ENCODE measurements at places on chromosomes 7 and 10.
A peak's percentile ranks its signal among the peaks of the same experiment; 100 is the strongest.

DNA sequence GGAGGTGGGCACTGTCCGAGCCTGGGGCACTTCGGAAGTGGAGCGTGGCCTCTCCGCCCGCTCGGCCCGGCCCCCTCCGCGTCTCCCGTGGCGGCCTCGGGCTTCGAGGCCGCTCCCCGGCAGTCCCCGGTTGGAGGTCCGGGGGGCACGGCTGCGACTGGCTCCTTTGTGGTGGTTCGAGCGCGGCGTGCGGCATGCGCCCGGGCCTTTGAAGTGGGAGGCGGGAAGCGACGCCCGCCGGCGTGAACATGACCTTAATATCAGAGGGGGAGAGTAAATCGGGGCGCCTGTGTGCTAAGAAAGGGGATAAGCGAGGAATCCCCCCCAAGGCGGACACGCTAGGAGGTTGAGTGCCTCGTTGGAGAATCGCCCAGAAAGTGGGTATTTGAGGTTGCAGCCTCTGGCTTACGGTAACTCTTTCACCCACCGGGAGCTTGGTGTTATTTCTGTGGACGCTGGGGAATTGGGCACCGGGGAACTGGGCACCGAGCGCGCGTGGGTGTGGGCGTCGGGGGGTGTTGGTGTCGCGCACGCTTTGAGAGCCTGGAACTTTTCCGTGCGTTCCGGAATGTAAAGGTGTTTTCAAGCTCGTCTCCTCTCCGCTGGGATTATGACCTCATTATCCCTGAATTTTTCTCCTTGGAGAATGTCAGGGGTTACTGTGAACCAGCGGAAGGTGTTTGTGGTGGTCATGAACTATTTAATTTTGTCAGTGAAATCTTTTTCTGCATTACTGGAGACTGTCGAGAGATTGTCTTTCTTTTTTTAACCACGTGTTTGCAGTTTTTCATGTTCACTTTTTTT, 660 bp downstream of the SUV39H2 start:
- DNase-seq = peak; percentile 61

- no peak for DNase-seq
Observed at GRCh38 chr7:32266932-32267475, 196.8 kb upstream of the PDE1C start.

DNA sequence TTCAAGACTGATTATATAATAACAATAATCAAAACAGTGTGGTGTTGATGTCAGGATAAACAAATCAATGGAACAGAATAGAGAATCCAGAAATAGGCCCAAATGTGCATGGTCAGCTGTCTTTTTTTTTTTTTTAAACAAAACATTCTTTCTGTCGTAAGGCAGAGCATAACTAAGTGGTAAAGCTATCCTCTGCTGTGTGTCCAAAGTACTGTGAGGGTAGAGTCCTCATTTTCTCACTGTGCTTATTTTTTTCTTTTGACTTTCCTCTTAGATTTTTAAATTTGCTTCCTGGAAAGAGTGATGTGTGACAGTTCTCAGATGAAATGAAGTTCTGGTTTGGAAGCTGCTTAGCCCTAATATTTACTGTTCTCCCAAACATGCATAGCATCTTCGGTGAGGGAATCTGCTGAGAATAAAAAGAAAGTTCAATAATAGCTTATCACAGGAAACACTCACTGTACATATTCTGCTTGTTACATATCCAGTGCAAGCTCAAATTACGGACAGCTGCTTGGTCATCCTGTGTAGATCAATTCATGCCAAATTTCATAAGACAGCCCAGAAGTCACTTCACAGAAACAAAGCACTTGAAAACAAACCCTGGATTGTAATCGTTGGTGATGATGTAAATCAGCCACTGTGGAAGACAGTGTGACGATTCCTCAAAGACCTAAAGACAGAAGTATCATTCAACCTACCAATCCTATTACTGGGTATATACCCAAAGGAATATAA, 423.9 kb downstream of the NEBL start:
- DNase-seq = no peak

DNA sequence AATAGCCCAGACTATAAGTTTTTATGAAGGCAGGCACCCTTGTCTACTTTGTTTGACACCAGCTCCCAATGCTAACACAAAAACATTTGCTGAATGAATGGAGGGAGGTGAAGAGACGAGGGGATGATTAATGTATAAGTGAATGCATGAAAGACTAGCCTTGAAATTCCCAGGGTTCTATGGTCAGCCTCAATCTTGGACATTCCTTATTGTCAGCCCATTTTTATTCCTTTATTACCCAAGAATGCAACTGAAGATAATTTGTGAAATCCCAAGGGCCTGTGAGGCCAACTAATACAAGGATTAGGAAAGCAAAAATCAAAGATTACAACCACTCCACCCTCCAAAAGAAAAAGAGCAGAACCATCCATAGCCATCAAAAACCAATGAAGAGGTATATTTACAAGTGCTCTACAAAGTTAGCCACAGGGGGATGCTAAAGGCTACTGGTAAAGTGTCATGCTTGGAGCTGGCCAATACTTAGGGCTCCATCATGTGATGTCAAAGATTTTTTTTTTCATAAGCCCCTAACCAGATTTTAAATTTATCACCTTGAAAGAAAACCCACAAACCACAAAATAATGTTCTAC, 40.0 kb upstream of the ASAH2 start:
- peak; percentile 62 for DNase-seq

DNA sequence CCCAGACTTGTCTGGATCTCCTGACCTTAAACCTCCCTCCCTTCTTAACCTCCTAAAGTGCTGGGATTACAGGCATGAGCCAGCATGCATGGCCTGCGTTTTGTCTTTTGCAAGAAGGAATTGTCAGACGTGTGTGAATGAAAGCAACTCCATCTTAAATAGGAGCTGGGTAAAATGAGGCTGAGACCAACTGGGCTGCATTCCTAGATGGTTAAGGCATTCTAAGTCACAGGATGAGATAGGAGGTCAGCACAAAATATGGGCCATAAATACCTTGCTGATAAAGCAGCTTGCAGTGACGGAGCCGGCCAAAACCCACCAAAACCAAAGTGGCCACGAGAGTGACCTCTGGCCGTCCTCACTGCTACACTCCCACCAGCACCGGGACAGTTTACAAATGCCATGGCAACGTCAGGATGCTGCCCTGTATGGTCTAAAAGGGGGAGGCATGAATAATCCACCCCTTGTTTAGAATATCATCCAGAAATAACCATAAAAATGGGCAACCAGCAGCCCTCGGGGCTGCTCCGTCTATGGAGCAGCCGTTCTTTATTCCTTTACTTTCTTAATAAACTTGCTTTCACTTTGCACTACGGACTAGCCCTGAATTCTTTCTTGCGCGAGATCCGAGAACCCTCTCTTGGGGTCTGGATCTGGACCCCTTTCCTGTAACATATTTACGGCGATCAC, 41.2 kb upstream of the SDK1 start:
- DNase-seq = no peak

- DNase-seq = peak; percentile 53
Observed at GRCh38 chr7:139588632-139589031, 65.1 kb downstream of the CLEC2L start.

GRCh38 chr10:50397312-50398140, 146.2 kb upstream of the ASAH2 start:
- peak; percentile 70 for DNase-seq

GRCh38 chr7:100141555-100141949, 7.2 kb upstream of the LAMTOR4 start:
- DNase-seq = peak; percentile 60

DNA sequence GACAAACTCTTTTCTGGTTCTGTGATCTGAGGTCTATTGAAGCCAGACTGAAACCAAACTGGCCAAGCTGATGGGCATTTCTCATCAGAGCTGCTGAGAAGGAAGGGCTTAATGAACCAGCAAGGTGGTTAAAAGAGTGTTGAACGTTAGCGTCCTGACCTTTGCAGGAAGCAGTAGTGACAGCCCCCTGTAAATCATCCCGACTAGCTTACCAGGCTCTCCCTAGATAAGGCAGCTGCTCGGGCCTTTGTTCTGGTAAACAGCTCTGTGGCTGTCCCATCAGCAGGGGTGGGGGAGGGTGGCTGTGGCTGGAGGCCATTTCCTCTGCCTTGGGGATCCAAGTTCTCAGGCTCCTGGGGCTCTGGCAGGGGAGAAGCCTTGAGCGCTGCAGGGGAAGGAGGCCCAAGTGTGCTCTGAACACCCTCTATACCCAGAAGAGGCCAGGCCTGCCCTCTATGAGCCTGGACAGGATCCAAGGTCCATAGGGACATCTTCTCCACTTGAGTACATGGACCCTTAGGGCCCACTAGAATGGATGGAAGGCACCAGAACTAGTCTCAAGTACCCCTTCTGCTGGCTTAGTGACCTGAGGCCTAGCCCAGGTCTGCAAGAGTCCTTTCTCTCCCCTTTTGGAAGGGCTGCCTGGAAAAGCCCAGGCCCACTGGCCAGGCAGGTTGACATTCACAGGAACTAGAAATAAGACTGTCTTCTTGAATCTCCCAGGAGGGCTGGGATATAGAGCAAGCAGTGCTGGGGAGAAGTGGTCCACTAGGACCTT, 134.6 kb downstream of the ARHGAP22 start:
- peak; percentile 97 for DNase-seq

DNA sequence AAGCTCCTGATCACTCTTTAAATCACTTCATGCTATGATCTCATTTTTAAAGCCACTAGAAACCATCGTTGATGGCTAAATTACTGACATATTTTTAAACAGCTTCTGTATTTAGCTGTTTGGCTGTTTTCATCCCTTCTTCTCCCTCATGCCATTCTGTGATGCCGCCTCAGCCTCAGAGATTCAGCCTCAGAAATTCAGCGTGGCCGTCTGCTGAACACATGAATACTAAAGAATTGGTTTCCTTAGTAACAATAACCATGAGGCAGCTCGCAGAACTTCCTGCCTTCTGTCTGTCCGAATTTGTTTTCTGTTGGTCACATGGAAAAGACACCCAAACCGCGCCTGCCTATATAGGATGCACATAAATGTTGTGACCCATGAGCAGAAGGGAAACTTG, 31.0 kb upstream of the FZD1 start:
- no peak for DNase-seq

GRCh38 chr10:48288661-48289060, 14.2 kb upstream of the FRMPD2 start:
- DNase-seq = no peak

DNA sequence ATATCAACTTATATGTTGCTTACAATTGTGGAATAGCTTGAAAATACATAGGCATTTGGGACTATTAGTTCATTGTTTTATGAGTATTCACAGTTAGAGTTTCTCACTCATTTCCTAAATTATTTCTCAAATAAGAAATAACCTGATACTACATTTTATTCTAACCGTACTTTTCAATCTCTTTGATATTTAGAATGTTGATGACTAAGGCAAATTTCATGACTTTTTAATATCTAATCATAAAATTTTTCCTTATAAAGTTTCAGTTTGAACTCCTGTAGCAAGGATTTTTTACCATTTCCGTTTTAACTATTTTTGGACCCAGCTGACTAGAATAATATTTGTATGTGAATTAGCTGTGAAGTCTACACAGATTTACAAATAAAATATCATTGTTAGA, 41.3 kb upstream of the GNAI1 start:
- DNase-seq = no peak

- DNase-seq = no peak
Observed at GRCh38 chr10:71526653-71527052, 129.9 kb downstream of the CDH23 start.

- peak; percentile 56 for DNase-seq
Observed at GRCh38 chr7:144997512-144997911, 161.7 kb upstream of the TPK1 start.

GRCh38 chr7:140623980-140624379, 16.6 kb downstream of the DENND2A start:
- no peak for DNase-seq

DNA sequence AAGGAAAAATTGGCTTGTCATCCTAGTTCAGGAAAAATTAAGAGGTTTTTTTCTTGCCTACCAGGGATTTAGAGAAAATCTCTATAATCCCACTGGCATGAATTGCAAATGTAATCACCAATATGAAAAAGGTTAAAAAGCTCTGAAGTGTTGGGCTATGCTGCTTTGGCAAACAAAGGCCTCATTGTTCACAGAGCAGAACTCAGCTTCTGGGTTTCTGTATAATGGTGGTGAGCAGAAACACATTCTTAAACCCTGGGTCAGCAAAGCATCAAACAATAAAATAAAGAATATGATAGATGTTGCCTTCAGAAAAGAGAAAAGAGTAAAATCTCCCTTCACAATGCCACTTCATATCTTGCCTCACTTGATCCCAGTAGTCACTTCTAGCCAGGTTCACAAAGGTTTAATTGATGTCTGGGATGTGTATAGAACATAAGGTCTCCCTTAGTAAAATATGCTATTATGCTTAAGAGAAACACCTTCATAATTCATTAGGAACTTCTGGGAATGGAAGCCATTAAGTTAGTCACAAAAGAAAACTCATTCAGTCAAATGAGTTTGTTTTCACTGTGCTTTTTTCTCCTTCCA, 1255.5 kb upstream of the PHF14 start:
- no peak for DNase-seq

DNA sequence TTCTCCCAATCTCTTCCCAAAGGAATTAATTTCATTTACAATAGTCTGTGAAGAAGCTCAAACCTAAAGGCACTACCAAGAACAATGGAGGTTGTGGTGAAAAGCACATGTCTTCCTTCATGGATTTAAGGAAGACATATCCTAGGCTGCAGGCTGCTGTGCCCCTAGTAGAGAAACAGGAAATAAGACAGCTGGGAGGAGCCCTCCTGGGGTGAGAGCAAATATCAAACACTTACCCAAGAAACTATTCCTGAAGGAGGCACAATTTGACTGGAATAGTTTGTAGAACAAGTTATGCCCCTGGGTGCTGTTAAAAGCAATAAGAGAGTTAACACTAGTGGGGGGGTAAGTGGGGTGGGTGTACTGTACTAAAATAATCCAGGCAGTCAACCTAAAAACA, 30.1 kb downstream of the PDZD8 start:
- no peak for DNase-seq

GRCh38 chr7:20441346-20441745, 110.6 kb downstream of the ITGB8 start:
- no peak for DNase-seq

GRCh38 chr7:22921386-22922086, 92.4 kb downstream of the HYCC1 start:
- no peak for DNase-seq

DNA sequence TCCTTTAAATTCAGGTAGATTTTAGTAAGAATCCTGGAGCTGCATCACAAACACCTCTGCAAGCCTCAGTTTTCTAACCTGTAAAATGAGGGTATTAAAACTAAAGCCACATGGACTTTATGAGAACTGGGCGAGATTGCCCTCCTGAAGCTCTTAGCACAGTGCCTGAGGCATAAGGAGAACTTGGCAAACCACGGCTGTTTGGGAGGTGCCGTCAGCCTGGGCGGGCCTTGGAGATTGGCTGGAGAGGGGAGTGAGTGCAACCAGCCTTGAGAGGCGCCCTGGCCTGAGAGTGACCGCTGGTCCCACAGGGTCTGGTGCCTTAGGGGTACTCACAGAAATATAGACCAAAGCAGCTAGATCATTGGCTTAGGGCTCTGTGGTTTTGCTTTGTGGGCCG, 5.4 kb upstream of the TNS3 start:
- peak; percentile 54 for DNase-seq

GRCh38 chr7:763762-764161, 36.7 kb upstream of the PRKAR1B start:
- no peak for DNase-seq

GRCh38 chr10:29635711-29636144, 957 bp upstream of the SVIL start:
- DNase-seq = no peak

All from hematopoietic multipotent progenitor cell treated with erythropoietin and hydrocortisone succinate and interleukin-3 and kit ligand, for 4 days (in vitro differentiated cells).